ENCODE measurements at places on chromosomes 4 and X.
A peak's percentile ranks its signal among the peaks of the same experiment; 100 is the strongest.

DNA sequence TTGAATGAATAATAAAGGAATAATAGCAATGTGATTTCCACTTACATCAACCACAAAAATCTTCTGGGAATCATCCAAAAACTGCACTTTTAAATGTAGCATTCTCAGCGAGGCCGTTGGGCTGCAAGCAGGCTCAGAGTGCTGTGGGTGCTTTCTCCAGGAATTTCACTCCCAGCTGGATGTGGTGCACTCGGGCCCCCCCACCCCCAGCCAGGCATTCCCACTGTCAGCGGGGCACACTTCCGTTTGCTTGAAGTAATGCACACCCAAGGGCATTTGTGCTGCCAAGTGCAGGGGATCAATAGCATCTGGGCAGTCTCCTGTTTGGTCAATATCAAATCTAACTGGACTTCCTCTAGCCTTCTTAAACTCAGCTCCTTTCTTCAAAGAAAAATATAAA, at the start of gene FRMD7:
Gene FRMD7, minus strand, starts transcription at position 278 of the 400 bp plus-strand sequence. Its CDS starts 176 bp downstream, at position 102.
- no peak for DNase-seq

DNA sequence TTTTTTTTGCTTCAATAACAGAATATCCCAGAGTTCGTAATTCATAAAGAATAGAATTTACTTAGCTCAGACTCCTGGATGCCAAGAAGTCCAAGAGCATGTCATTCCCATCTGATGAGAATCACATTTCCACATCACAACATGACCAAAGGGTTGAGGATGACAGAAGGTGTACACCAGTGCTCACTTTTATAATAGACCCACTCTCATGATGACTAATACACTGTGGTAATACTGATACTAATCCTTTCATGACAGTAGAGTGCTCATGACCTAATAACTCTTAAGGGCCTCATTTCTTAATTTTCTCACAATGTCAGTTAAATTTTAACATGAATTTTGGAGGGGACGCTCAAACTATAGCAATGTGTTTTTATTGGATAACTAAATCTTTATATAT, 69.2 kb downstream of the ZNF732 start:
- DNase-seq: no peak

GRCh38 chrX:40448793-40449192, 132.0 kb upstream of the ATP6AP2 start:
- DNase-seq: no peak

GRCh38 chr4:146638333-146638785, 334 bp upstream of the POU4F2 start:
- no peak for DNase-seq

DNA sequence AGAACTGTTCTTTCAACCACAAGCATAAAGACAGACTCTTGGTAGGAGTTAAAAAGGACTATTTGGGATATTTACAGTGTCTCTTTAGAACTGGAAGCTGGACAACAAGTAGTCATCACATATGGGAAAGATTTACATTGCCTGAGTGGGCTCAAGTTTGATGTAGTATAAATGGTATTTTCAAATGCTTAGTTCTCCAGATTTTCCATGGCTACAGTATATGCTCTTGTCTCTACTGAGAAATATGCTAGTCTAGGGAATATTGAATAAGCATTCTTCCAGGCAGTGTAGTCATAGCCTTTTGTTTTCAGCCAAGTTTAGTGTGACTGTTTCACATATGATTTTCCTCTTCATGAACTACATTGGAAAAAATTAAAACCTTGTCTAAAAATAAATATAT, 315.6 kb downstream of the ARHGAP24 start:
- peak; percentile 77 for DNase-seq

- DNase-seq: peak; percentile 76
Measured at GRCh38 chr4:82865592-82865991, 25.4 kb downstream of the SEC31A start.

DNA sequence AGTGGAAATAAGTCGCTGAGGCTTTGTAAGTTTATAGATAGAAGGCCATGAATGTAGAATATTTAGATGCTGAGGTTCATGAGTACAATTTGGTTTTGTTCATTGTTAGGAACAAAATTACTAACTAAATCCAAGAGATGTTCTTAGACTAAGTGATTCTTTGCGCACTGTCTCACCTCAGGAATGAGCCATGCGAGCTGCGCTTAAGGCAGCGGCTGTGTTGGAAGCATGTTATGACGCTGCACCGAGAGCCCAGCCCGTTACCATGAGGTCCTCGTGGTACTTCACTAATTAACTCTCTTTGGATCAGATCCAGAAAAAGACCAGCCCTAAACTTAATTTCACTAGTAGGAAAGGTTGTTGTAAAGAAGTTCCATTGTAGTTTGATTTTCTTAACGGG, 166.2 kb downstream of the RAPGEF2 start:
- DNase-seq: no peak

Measured in AG04449 (cell line).